Immature natural killer cell (primary cell): ENCODE measurements at places on chromosomes 4 and X.

- DNase-seq = no peak
Measured at GRCh38 chrX:12237131-12237530, 98.9 kb downstream of the FRMPD4 start.

DNA sequence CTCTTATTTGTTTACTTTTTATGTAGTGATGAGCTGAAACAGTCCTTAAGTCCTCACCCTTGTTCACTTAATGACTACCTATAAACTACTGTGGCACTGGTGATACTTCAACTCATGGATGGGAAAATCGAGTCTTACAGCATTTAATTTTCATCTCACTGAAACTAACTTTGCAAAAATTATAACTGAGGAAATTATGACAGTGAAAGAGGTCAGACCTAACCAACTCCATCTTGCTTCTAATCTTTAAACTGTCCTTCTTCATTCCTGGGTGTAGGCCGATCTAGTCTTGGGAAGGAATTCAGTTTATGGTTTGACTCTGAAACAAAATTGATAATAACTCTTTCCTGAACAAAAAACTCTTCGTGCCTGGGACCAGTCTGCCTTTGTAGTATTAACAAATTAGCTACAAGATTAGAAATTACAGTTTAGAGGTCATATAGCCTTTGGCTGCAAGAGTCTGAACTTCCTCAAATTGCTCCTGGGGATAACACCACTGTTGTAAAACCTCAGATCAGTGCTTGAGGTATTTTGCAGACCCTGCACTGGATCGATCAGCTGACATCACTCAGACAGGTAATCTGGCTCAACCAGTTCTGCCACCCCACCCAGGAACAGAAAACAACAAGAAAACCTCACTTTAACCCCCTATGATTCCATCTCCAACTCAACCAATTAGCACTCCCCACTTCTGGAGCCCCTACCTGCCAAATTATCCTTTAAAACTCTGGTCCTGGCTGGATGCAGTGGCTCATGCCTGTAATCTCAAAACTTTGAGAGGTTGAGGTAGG lies 995.7 kb upstream of the PRKX start:
- DNase-seq = no peak

DNA sequence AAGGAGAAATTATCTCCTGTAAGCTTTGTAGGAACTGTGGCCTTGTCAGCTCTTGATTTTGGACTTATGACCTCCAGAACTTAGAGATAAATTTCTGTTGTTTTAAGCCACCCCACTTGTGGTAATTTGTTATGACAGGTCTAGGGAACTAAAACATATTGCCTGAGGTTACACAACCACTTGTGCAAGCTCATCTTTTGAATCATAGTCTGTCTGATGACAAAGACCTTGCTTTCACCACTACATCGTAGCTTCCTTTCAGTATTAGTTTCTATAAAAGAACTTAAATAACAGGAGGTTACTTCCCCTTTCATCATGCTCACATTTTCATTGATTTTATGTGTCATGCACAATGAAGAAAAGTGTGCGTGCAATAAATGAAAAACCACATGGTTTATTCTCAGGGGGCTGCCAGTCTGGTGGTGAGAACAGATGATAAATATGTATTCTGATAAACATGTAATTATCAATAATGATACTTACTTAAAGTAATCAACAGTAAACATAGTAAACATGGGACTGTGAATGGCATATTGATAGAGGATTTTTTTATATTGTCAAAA lies 690.0 kb upstream of the HS3ST1 start:
- DNase-seq = no peak

DNA sequence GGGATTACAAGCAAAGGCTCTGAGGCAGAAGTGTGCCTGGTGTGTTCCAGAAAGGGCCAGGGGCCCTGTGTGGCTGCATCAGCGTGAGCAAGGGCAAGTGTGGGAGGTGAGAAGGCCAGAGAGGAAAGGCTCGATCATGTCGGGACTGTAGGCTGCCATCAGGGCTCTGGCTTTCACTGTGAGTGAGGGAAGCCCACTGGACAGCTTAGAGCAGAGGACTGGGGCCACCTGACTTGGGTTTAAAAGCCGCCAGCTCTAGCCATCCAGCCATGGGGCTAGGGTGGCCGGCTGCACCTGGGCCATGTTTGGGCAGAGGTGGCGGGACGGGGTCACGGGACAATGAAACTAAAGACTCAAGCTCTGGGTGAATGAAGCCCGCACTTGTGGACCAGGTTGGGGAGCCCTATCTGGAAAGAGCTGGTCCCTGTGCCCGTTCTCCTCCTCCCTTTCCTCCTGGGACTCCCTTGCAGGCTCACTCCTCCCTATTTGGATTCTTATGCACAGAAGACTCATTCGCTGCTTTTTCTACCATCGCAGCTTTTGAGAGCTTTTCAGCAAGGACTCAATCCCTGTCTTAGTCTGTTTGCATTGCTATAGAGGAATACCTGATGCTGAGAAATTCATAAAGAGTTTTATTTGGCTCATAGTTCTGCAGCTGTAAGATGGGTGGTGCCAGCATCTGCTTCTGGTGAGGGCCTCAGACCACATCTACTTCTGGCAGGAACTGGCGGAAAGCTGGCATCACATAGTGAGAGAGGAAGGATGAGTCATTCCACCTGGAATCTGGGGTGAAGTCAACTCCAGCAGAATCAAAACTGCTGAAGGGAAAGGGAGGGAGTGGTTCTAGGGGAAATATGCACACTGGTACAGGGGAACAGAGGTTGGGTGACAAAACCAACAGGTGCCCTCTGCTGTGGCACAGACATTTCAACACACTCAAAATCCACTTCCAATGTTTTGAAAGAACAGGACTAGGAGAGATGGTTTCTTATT lies 15.3 kb downstream of the CTAG1B start:
- no peak for DNase-seq

- no peak for DNase-seq
Measured at GRCh38 chr4:4325321-4325720, 35.3 kb downstream of the ZBTB49 start.

DNA sequence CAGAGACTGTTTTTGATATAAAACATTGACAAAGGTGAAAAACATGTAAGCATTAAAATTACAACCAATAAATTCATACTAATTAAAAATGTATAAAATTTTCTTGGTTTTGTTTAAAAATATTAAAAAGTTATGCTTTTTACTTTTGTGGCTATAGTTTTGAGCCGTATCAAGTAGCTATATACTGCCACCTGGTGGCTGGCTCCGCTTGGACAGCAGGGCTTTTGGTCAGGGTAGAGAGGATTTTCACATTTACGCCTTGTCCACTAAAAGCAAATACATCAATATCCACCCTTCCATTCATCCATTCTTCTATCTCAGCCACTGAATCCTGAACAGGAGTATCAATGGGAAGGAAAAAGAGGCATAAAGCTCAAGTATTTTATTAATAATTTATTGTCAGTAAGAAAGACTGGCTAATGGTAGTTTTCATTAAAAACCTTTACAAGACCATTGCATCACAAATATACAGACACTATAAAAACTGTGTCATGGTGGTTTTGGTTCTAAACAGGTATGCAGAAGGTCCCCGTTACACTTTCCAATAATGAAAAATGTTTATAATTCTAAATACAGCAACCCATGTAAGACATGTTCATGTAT lies 32.1 kb upstream of the MTNR1A start:
- DNase-seq = peak; percentile 41
